Trophoblast cell (in vitro differentiated cells and primary cell): ENCODE measurements at places on chromosomes 3 and 15.

DNA sequence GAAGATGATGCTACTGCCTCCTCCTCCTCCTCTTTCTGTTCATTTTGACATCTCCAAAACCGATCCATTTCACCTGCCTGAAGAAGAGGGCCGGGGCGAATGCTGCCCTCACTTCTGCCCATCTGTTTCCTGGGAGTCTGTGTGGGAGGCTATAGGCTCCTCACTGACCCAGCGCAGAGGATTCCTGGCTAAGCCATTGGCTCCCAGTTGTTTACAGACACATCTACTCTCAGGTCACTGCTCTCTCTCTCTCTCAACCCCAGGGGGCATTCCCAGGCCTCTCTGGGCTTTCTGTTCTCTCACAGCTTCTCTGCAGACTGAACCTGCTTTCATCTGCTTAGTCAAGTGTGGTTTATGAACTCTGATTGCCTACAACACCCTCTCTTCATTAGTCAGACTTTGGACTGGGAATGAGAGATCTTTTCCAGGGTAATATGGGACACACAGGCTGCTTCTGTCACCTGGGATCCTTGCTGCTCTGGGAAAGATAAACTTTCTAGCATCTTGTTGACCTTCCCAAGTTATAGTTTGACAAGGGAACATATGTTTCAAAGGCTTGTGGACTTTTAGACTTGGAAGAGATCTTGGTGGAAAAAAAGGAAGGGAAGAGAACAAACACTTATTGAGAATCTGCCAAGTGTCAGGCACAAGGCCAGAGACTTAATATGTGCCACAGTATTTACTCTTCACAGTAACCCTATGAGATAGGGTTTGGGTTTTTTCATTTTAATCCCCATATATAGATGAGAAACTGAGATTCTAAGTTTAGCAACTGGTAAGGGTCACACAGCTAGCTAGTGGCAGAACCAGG, 30.2 kb upstream of the USP3 start:
- peak; percentile 15 for DNase-seq

DNA sequence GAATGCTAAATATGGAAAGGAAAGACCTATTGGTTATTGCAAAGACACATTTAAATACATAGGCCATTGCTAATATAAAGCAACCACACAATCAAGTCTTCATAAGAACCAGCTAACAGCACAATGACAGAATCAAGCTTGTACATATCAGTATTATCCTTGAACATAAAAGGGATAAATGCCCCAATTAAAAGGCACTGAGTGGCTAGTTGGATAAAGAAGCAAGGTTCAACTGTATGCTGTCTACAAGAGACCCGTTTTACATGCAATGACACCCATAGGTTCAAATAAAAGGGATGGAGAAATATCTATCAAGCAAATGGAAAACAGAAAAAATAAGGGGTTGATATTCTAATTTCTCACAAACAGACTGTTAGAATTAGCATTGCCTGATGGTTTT, 706.1 kb downstream of the EPHA3 start:
- no peak for DNase-seq

DNA sequence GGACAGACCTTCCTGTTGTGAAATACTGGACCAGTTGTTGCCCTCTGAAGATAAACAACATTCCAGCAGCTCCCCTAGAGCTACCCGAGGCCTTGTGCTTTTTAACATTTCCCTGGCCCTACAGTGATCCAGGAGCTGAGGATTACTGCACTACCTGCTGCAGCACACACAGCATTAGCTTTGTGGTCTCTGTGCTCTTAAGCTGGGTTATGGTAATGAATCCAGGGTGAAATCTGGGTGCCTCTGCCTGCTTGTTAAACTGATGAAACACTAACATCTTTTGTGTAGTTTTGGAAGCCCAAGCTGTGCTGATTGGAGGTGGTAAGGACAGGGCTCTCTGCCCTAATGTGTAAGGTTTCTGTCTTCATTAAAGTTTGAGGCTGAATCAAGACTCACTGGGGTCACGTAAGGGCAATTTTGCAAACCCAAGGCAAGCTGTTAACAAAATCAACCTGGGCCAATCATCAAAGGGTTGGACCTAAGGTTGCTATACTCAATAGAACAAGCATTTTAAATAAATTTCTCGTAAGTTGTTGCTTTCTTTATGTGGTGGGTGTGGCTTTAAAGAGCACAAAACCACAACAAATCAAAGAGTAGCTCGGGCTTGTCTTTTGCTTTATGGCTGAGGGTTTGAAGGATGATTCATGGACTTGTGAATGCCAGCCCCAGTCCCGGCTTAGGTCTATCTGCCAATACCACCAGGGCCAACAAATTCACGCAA, 183.9 kb downstream of the TPRG1 start:
- DNase-seq: peak; percentile 24

GRCh38 chr3:11479221-11479620, 164.5 kb downstream of the VGLL4 start:
- no peak for DNase-seq

DNA sequence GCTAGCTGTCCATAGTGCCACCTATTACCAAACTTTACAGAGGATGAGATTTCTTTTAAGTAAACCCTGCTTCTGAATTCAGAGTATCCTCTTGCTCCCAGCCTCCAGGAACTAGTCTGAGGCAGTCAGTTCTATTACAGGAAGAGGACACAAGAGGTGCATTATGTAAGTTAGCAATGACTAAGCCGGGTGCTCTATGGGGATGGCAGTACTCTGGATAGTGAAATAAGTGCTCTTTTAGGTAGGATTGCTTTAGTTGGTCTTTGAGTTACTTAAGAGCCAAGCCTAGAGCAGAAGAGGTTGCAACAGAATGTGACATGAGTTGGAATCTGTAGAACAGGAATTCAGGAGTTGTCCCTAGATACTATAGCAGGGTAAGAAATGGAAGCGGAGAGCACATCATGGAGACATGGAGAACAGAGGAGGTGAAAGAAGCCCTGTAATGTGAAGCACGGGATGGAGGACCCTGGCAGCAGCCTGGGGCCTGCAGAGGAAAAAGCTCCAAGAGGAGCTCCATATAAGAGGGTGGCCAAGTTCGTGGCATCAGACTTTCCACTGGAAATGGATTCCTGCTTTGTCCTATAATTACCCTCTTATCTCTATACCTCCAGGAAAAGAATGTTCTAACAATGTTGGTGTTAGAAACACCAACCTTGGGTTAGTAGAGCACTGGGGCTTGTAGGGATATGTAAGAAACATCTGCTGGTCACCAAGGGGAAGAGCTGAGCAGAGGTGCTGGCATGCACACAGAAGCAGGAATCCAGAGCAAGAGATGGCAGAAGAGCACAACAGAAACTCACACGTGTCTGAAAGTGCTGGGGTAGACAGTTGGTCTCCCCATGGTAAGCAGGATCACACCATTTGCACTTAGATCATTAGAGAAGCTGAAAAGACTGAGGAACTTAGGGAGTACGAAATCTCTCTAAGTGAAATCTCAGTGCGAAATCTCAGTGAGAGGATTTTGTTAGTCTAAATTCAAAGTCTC, 851.1 kb downstream of the FHIT start:
- peak; percentile 83 for DNase-seq

- DNase-seq: no peak
Observed at GRCh38 chr3:72210261-72210660, 425.3 kb upstream of the PROK2 start.

GRCh38 chr15:68425428-68426060, 6.4 kb downstream of the ITGA11 start:
- no peak for DNase-seq

DNA sequence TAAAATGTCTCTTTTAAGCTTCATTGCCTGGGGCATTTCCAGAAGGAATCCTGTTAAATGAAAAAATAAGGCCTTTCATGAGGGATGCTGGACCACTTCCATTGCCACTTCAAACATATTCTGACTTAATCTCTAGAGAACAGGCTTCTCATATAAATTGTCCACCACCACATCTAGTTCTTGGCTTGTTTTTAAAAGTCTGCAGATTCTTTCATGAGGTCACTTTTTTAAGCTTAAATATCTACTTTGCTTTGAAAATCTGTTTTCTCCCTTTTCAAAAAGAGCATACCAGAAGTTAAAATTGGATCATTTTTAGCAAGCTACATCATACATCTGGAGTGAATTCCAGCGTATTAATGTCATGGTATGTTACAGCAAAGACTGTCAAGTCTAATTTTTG, 131.6 kb downstream of the C3orf70 start:
- DNase-seq: peak; percentile 37

- no peak for DNase-seq
Observed at GRCh38 chr3:12590096-12590495, 33.2 kb downstream of the MKRN2 start.

- DNase-seq: no peak
Observed at GRCh38 chr15:61029082-61029481, 200.0 kb downstream of the RORA start.

GRCh38 chr3:139529662-139530061, 9.9 kb downstream of the RBP1 start:
- DNase-seq: no peak

DNA sequence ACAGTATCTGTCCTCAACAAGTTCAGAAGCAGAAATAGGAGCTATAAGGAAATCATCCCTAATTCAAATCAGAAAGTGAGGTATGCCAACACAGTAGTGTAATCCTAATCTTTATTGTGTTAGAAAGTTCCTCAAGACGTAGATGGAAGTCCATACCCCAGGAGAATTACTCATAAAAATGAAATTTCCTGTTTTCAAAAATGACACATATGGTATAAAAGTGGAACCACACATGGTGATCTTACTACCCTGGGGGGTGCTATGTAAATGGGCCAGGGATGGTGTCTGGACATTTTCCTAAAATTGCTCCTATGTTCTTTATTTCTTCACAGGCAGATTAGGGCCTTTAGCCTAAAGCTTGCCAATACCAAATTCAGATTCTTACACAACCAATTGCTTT, 204.1 kb downstream of the ARRDC4 start:
- DNase-seq: no peak

DNA sequence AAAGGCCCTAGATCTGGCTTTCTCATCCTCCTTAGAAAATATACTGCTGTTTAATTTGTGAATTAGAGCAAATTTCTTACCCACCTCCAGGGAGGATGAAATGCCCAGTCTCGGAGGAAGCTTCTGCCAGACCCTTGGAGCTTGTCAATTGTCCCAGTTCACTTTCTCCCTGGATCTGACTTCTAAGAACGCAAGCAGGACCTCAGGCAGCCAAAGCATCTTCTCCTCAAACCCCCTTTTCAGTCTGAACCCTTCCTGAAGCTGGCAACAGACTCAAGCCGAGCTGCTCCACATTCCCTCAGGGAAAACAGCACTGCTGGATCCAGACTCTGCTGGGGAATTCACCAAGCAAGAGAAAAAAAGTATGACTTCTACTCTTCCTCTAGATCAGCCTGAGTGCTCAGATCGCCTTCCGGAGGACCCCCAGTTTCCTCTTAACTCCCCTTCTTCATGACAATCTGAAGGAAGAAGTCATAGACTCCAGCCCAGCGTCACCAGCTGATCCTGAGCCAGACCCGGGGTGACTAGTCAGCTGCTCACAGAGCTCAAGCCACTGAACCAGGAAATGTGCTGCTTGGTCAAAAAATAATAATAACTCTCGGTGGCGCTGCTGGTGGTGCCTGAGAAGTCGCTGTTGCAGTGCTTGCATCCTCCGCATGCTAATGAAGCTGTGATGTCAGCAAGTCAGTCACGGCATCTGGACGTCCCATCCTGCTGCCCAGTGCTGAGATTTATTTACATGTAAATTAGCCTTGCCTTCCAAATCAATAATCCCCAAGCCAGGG, at the start of gene PRICKLE2:
Gene PRICKLE2 (minus strand): TSS at position 641 of the 785 bp plus-strand sequence. CDS start 26,539 bp downstream, outside the sequence.
- DNase-seq: peak; percentile 18

GRCh38 chr3:183074261-183074660, 25.0 kb downstream of the MCCC1 start:
- DNase-seq: no peak

DNA sequence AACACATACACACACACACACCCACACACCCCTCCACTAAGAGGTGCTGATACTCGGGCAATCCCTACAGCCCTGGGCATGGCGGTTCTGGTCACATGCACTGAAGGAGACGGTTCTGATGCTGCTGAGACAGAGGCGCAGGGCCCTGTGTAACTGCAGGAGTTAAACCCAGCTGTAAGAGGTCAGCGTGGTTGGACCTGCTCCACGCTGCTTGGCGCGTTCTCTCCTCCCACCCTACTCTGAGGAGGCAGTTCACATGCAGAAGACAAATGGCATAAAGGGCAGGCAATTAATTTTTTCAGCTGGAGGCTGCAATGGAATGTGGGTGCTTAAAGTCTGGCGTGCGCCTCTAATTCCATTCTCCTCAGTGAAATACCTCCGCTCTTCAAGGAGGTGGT, 35.2 kb downstream of the GRK7 start:
- DNase-seq: no peak

- DNase-seq: no peak
Observed at GRCh38 chr3:107988460-107989175, 102.2 kb downstream of the CD47 start.

DNA sequence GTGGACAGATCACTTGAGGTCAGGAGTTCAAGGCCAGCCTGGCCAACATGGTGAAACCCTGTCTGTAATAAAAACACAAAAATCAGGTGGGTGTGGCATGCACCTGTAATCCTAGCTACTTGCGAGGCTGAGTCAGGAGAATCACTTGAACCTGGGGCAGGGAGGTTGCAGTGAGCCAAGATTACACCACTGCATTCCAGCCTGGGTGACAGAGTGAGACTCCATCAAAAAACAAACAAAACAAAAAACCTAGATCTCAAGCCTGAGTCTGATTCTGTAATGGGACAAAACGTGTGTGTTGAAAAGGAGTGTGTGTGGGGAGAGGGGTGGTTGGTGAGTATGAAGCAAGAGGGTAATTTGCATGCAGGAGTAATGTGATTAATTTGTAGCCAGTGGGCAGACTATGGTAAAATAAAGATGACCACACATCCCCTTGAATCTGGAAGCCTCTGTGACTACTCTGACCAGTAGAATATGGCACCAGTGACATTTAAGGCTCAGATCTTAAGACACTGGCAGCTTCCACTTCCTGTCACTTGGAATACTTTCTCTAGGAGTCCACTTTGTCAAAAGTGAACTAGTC, 18.4 kb upstream of the OPA1 start:
- no peak for DNase-seq

DNA sequence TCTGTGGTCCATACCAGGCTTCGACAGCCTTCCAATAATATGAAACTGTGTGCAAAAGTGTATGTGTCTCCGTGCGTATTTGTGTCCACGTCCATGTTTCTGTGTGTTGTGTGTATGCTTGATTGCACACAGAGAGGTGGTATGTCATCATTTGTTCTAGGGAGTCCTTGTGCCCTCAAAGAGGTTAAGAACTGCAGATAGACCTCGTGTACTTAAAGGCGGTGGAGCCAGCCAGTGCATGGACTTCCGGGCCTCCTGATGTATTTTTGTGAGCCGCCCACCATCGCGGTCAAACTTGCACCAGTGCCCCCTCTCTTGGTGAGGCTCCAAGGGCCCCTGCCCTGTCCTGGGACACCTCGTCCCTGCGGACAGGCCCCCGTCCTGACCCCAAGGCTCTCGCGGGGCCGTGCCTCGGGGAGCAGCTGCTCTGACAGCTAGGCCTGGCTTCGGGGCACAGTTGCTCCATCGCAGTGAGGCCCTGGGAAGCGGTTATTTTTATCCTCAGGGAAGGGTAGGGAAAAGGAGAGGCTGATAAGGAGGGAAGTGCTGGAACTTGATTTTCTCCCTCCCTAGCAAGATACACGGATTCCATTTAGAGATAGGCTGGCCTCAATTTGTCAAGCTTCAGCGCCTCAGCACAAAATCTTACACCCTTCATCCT, 1.2 kb upstream of the RYK start:
- DNase-seq: no peak

- DNase-seq: peak; percentile 88
Observed at GRCh38 chr15:56552659-56553058, 87.7 kb upstream of the MNS1 start.

- DNase-seq: no peak
Observed at GRCh38 chr3:183264268-183264667, 11.2 kb downstream of the B3GNT5 start.

- no peak for DNase-seq
Observed at GRCh38 chr3:44444437-44444836, 33.0 kb downstream of the ZNF445 start.

- no peak for DNase-seq
Observed at GRCh38 chr15:42331235-42331634, 28.1 kb upstream of the CAPN3 start.
